ENCODE measurements at places on chromosomes 16 and 17.

GRCh38 chr16:80827007-80827406, 22.6 kb upstream of the CDYL2 start:
- DNase-seq, result no peak

DNA sequence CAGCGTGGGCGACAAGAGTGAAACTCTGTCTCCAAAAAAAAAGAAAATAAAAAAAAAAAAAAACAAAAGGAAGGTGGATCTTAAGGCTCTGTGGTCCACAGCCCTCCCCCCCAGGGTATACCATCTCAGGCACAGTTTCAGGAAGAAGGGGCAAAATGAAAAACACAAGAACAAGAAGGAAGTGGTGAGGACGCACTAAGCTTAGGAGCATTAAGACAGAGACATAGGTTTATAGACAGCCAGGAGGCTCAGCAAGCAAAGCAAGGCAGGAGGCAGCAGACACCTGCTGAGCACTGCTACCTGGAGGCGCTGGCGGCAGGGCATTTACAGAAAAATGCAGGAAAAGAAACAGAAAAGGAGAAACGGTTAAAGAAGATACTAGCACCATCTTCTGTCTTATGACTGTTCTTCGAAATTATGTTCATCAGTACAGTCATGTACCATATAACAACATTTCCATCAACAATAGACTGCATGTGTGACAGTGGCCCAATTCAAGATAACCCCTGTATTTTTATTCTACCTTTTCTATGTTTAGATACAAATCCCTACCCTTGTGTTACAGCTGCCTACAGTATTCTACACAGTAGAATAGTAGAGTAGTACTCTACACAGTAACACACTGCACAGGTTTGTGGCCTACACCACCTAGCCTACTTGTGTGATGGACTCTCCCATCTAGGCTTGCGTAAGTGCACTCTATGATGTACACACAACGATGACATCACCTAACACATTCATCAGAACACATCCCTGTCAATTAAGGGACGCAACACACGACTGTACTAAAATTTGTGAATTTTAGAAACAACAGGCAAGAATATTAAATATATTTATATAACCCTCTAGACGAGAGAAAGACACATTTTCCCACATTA, 62.5 kb downstream of the XPO6 start:
- DNase-seq, result no peak

- no peak for DNase-seq
These were observed 13.5 kb downstream of the KPNA2 start for GRCh38 chr17:68048996-68049395.

GRCh38 chr16:20859699-20860098, 40.5 kb downstream of the DCUN1D3 start:
- no peak for DNase-seq

DNA sequence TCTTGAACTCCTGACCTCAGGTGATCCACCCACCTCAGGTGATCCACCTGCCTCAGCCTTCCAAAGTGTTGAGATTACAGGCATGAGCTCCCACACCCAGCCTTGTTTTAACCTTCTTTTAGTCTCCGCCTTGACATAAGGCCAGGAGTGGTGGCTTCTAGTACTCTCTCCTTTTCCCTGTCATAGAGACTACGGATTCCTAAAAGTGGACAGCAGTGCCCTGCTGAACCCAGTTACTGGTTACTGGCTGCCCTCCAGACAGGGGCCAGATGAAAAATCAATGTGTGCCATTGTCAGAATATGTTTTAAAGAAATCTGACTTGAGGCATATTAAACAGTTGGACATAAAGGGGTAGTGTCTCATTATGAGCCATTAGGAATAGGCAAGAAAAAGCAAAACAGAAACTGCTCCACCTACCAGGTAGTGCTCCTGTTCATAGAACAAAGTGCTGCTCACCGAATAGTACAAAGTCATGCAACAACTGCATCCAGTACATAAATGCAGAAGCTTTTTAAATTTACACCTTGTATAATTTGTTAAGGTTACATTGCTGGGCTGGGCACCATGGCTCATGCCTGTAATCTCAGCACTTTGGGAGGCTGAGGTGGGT, 32.1 kb downstream of the TRIM25 start:
- no peak for DNase-seq

DNA sequence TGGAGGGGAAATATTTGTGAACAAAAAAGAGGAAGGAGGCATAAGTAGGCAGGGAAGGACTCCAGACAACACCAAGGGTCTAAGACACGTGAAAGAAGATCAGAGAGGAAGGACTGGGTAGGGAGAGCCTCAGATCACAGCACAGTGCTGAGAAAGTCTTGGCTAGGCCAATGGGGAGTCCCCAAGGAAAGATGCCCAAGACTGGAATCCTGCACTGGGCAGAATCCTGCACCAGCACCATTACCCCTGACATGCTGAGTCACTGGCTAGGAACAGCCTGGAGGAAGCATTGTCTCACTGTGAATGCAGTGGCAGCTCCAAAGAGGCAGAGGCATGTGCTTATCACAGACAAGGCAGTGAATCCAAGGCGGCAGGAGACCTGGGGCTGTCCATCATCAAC, 19.2 kb downstream of the CLEC19A start:
- no peak for DNase-seq

DNA sequence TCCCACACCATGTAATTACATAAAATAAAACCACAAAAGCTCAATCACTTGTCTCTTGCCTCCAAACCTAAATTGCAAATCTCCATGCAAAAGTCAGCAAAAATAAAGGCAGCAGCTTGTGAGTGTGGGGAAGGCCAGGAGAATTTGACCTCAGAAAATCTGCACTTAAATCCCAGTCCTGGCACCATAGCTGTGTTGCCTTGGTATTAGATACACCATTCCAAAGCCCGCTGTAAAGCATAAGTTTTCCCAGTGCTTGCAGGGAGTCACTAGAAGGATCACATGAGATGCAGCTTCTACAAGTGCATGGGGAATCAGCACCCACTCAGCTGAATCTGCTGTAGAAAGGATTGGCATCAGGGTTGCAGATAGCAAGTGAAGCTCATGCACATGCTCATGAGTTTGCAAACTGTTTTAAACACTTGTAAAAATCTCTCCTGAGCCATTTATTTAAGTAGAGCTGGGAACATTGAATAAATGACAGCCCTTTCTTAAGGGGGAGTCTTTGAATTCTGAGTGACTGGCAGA, 495.0 kb upstream of the HSBP1 start:
- no peak for DNase-seq

- DNase-seq, result peak; percentile 80
These were observed 124.1 kb upstream of the TNRC6C start for GRCh38 chr17:77834170-77835115.

GRCh38 chr16:79473456-79473855, 127.1 kb downstream of the MAF start:
- DNase-seq, result no peak
